Stimulated activated CD4-positive, alpha-beta T cell treated with anti-CD3 and anti-CD28 coated beads, Interleukin-2, amount 100 ng/mL, for 4 hours (primary cell): ENCODE measurements at places on chromosomes 2 and 18.

GRCh38 chr2:229133155-229133772 lies 137.8 kb downstream of the PID1 start:
- DNase-seq: no peak

DNA sequence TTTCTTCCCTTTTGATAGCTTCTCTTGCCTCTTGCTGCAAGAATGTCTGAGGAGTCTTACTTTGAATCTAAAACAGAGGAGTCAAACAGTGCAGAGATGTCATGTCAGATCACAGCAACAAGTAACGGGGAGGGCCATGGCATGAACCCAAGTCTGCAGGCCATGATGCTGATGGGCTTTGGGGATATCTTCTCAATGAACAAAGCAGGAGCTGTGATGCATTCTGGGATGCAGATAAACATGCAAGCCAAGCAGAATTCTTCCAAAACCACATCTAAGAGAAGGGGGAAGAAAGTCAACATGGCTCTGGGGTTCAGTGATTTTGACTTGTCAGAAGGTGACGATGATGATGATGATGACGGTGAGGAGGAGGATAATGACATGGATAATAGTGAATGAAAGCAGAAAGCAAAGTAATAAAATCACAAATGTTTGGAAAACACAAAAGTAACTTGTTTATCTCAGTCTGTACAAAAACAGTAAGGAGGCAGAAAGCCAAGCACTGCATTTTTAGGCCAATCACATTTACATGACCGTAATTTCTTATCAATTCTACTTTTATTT lies 133.5 kb upstream of the CDCA7 start:
- DNase-seq: no peak

DNA sequence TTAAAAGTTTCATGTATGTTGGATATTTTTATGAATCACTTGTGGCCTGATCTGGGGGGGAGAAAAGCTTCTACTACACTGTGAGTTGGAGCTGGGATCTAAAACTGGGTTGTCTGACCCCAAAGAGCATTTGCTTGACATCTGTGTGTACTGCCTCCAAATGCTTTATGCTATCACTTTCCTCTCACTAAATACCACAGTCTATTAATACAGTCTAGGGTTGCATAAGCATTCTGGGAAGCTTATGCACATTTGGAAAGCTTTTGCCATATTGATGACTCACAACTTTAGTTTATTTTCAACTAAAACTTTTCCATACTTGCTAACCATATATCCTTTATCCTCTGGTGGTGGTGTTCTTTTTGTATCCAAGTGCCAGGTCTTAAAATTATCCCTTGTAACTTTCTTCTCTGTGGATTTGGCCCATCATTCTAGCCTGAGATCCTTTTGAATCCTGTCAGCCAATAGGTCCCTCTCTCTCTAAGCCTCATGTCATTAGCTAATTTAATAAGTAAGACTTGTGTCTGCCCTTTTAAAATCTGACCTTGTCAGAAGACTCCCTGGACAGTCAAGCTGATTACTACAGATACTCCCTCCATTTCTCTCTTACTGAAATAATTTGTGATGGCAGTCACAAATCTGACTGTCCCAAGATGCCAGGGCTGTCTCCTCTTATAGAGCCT lies 72.7 kb downstream of the NXPH2 start:
- no peak for DNase-seq

DNA sequence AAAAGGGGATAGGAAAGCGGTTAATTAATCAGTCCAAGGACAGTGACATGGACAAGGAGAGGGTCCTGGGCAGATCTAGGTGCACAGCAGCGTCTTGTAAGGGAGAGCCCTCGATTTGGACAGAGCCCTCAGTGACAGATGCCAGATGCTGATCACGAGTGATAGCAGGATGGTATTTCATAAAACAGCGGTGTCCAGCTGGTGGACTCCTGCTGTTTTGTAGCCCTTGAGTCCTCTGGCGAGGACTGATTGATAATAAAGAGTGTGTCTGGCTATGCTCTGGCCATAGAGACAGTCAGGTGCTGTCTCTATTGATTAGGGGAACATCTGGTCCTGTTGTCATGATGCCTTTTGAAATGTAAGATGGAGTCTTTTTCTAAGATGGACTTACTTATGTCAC lies 180.7 kb downstream of the NCK2 start:
- no peak for DNase-seq

- no peak for DNase-seq
Observed at GRCh38 chr2:48934807-48935206, 179.3 kb upstream of the LHCGR start.

- no peak for DNase-seq
Observed at GRCh38 chr2:113281910-113282746, 3.4 kb upstream of the PAX8 start.

GRCh38 chr2:47513981-47514520 lies 111.1 kb downstream of the MSH2 start:
- DNase-seq: no peak

GRCh38 chr2:1219901-1220573 lies 193.2 kb upstream of the TPO start:
- DNase-seq: no peak

- DNase-seq: no peak
Observed at GRCh38 chr2:191933307-191934105, 86.6 kb upstream of the CAVIN2 start.

DNA sequence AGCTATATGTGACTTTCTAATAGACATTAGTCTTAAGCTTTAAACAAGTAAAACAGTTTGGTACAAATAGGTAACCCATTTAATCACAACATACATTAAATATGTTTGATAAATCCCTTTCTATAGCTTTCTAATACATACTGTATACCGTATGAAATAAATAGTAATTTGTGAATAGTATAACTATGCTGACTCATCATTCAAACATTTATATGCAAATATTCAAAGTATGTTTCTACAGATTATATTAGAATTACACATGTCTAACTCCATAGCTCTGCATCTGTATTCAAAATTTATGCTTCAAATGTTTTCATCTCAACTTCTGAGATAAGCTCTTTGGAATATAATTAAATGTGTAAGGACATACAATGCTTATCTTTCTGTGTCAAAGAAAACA lies 142.7 kb upstream of the ZNF804A start:
- no peak for DNase-seq

GRCh38 chr2:219877728-219878127 lies 250.3 kb downstream of the SLC4A3 start:
- DNase-seq: no peak

DNA sequence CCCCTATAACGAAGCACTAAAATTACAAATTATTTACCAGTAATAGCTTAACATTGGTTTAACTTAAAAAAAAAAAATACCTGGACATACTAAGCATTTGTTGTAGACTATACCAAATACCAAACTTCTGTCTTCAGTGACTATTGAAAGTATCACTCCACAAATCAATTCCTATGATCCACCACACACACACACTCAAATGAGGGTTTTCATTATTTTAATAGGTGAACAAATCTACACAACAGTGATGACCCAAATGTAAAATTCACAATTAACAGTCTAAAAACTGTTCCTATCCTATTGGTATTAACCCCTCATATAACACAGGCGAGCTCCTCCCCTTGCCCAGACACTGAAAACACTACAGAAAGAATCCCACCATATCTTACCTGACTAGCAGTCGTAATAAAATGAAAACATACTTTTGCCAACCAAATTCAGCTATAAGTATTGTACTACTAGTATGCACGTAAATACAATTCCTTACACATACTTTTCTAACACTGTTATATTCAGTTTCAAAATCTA lies 2.5 kb downstream of the SP3 start:
- DNase-seq: no peak

DNA sequence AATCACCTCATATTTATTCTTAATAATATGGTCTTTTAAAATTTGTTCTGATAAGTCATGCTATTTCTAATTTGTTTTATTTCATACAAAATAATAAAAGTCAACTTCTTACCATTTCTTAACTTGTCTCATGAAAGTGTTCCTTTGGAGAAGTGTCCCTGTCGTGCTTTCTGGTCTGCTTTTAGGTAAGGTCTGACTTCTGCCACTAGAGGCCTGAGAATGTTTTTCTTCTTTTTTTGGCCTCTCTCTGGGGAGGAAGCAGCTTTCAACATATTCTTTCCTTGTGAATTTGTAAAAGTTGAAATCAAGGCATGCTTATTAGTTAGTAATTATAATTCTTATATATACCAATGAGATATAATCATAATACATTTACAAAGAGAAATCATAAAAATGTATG lies 39.4 kb downstream of the MAP2 start:
- no peak for DNase-seq

DNA sequence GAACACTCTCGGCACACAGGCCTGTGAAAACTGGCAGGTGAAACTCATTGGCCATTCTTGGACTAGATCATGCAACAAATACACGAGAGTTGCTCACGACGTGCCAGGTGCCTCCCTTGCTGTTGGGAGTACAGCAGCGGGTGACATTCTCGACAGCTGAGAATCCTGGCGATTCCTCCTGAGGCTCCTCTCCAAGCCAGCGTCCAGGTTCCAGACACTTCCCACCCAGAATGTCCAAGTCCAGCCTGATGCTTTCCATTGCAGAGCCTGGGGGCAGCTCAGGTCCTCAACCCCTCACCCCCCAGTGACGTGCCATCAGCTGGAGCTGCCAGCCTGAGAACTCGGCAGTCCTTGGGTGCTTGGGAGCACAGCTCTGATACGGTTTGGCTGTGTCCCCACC lies 124.2 kb downstream of the PXDN start:
- no peak for DNase-seq

GRCh38 chr2:240727913-240728312 lies 36.2 kb downstream of the AQP12A start:
- no peak for DNase-seq

DNA sequence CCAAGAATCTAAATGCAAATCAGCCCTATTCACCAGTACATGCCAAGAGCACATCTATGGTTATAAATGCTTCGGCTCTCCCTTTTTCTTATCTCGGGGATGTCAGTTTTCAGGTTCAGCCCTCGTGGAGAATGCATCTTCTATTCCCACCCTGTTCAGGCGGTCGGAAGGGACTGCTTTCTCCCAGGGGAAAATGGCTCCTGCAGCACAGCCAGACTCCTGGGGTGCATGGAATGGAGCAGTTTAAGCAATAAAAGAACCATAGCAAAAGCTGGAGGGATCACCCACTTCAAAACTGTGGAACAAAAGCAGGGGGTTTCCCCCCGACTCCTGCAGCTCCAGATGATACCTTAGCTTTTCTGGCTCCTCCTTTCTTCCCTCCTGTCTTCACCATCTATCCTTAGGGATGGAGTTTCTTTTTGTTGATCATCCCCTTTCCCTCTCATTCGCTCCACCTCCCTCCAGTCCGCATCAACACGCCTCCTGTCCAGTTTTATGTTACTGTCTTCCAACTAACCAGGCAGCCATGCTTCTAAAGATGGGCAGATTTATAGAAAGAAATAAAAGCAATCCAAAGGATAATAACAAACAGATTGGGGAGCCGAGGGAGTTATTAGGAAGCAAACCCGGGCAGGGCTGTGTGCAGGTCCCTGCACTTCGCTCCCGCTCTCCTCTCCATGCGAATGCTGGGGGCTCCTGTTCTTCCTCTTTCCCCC lies 356.2 kb upstream of the SMIM21 start:
- no peak for DNase-seq

- DNase-seq: no peak
Observed at GRCh38 chr2:132730611-132731010, 60.6 kb upstream of the LYPD1 start.

DNA sequence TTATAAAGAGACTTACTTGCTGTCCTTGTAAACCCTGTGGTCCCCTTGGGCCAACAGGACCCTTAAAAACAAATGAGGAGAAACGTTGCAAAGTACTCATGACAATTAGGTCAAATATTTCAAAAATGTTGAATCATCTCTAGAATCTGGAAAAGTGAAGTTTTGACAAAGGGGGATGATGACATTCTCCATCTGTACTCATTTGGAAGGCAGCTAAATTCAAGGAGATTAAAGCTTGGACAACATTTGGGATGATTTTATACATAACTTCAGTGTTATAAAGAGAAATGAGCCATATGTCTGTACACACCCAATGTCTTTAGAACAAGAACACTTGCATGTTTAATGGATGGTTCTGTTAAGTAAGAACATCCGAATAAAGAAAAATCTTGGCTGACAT lies 92.9 kb downstream of the COL5A2 start:
- no peak for DNase-seq
